M059J (cell line): ENCODE measurements at places on chromosomes 11 and 22. TPM values are rescaled to one million over a fixed set of nuclear protein-coding genes. Genes with fewer than 3 reads are reported as not detected.

Gene MMP27
- not detected in 2 replicates for total RNA-seq

Gene CHRM1
- total RNA-seq: not detected in 2 replicates

Gene LIF
- total RNA-seq: 7.5 and 9.9 TPM in 2 replicates

Gene MPEG1
- not detected in 2 replicates for total RNA-seq

Gene KIAA1671
- total RNA-seq: 3.3 and 4.7 TPM in 2 replicates

Gene PATE2
- total RNA-seq: not detected in 2 replicates

Gene SCGB2A2
- not detected in 2 replicates for total RNA-seq

Gene SCGB1A1
- total RNA-seq: not detected in 2 replicates

Gene DGAT2
- total RNA-seq: 10.1 and 11.3 TPM in 2 replicates

Gene PANX2
- total RNA-seq: 0.54 and 3.3 TPM in 2 replicates

Gene SMIM35
- not detected in 2 replicates for total RNA-seq

Gene OR51B5
- total RNA-seq: not detected in 2 replicates

Gene FBLN1
- 23.9 and 34.9 TPM in 2 replicates for total RNA-seq

Gene OPCML
- 0.02 TPM in 1 of 2 replicates, not detected in the other for total RNA-seq

Gene LRRC4C
- total RNA-seq: 0.15 and 0.17 TPM in 2 replicates

Gene FIBIN
- total RNA-seq: 0.05 TPM in 1 of 2 replicates, not detected in the other

Gene PGA5
- total RNA-seq: not detected in 2 replicates

Gene MIAT
- total RNA-seq: 0.02 TPM in 2 replicates

Gene PIK3IP1
- total RNA-seq: 1.0 and 1.9 TPM in 2 replicates

Gene MS4A4E
- not detected in 2 replicates for total RNA-seq

Gene APOBEC3H
- total RNA-seq: 1.7 TPM in 1 of 2 replicates, not detected in the other

Gene RNASEH2C
- 45.0 and 48.2 TPM in 2 replicates for total RNA-seq

Gene PIWIL4
- total RNA-seq: 0.15 and 0.71 TPM in 2 replicates

Gene BEST1
- total RNA-seq: 0.05 and 0.96 TPM in 2 replicates

Gene HSPB2
- not detected in 2 replicates for total RNA-seq

Gene FREY1
- 0.96 TPM in 1 of 2 replicates, not detected in the other for total RNA-seq

Gene PDE3B
- not detected in 2 replicates for total RNA-seq

Gene P2RX6
- total RNA-seq: 2.1 and 3.6 TPM in 2 replicates

Gene MPPED2
- 0.49 and 1.4 TPM in 2 replicates for total RNA-seq

Gene OR2AT4
- not detected in 2 replicates for total RNA-seq

Gene OR52I2
- total RNA-seq: not detected in 2 replicates

Gene SLC22A8
- not detected in 2 replicates for total RNA-seq

Gene HTR3A
- total RNA-seq: not detected in 2 replicates

Gene UPK3A
- not detected in 2 replicates for total RNA-seq

Gene AGBL2
- 1.2 and 2.5 TPM in 2 replicates for total RNA-seq

Gene EEF1G
- 940 and 974 TPM in 2 replicates for total RNA-seq

Gene NEU3
- total RNA-seq: 7.2 and 8.2 TPM in 2 replicates

Gene SCGB1D2
- total RNA-seq: not detected in 2 replicates

Gene LMF2
- 31.2 and 59.8 TPM in 2 replicates for total RNA-seq

Gene GP1BB
- total RNA-seq: 0.27 and 1.5 TPM in 2 replicates

Gene OR52H1
- not detected in 2 replicates for total RNA-seq

Gene OR8D4
- total RNA-seq: not detected in 2 replicates

Gene PKP3
- total RNA-seq: 7.9 and 10.6 TPM in 2 replicates

Gene EFCAB6
- total RNA-seq: 0.54 TPM in 1 of 2 replicates, not detected in the other

Gene VSTM5
- not detected in 2 replicates for total RNA-seq

Gene ZNRD2
- 106 and 116 TPM in 2 replicates for total RNA-seq

Gene BARX2
- not detected in 2 replicates for total RNA-seq

Gene LARGE1
- total RNA-seq: 1.2 and 3.4 TPM in 2 replicates

Gene KLHDC7B
- total RNA-seq: 0.02 and 0.37 TPM in 2 replicates

Gene CCDC116
- 0.05 TPM in 2 replicates for total RNA-seq

Gene RAG1
- total RNA-seq: 0.52 and 0.57 TPM in 2 replicates

Gene ACRV1
- not detected in 2 replicates for total RNA-seq

Gene C11orf52
- not detected in 2 replicates for total RNA-seq

Gene AAMDC
- total RNA-seq: 18.3 and 28.8 TPM in 2 replicates

Gene IL10RA
- 0.07 TPM in 1 of 2 replicates, not detected in the other for total RNA-seq

Gene USP2
- total RNA-seq: 0.67 and 0.81 TPM in 2 replicates

Gene YAP1
- 61.6 and 79.6 TPM in 2 replicates for total RNA-seq

Gene KRTAP5-3
- total RNA-seq: not detected in 2 replicates
